ENCODE measurements at places on chromosomes 16 and 17.
A peak's percentile ranks its signal among the peaks of the same experiment; 100 is the strongest.

DNA sequence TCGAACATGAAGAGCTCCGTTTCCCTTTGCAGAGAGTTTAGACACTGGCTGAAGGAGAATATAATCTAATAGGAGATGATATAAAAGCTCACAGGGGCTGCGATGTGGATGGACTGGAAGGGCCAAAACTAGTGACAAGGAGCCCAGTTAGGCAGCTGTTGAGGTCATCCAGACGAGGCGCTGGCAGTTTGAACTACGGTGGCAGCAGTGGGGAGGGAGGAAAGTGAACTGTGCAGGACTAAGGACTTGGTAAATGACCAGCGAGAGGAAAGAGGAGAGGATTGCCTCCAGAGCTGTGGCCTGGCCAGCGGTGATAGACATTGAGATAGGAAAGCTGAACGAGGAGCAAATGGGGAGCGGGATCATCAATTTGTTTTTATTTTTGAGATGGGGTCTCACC lies 14.6 kb upstream of the YWHAE start:
- no peak for DNase-seq

GRCh38 chr16:502179-502943 lies 25.2 kb upstream of the CAPN15 start:
- no peak for DNase-seq

GRCh38 chr16:24163935-24164334 lies 92.2 kb upstream of the CACNG3 start:
- no peak for DNase-seq

DNA sequence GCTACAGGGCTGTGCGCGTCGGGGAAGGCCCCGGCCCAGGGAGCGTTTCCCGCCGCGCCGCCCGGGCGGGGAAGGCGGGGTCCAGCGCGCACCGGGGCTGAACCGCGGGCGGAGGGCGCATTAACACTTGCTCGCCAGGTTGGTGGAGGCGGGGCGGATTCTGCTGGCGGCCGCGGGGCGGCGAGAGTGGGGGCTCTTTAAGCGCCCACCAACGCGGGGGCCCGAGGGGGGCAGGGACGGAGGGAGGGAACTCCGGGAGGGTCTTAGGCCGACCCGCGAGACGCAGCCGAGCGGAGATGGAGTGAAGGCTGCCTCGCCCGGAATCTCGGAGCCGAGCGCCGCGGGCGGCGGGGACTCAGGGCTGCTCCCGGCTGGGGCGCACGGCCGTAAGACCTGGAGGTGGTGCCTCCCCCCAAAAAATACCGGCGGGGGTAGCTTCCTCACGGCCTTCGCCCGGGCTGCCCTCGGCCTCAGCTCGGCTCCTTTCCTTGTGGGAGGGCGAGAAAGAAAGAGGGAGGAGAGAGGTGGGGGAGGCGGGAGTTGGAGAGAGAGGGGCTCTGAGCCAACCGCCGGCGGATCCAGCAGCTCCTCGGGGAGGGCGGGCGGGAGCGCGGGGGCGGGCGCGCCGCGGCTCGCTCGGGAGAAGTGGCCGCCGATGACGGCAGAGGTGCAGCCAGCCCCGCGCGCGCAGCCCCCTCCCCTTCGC lies 415 bp upstream of the FOXF1 start:
- DNase-seq, result no peak

GRCh38 chr16:61829631-61830030 lies 206.6 kb downstream of the CDH8 start:
- no peak for DNase-seq

DNA sequence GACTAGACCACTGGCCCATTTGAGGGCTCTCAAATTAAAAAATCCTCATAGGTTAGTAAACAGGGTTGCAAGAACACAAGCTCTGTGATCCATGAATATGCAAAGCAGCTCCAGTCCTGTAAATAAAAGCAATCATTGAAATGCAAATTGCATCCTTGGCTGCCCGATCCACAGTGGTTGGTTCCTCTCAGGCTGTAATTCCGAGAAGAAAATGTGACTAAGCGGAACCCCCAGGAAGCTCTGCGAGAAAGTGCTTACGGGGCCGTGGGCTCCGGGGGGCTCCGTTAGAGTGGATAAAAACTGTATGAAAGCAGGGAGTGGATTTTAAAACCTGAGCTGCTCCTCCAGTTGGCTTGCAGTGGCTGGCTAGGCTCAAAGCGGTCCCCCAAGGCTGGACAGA lies 2.5 kb downstream of the GPRC5B start:
- no peak for DNase-seq

- peak; percentile 57 for DNase-seq
Measured at GRCh38 chr17:44708401-44709263, at the start of gene DBF4B. DBF4B (plus strand) TSS chr17:44708665; CDS start chr17:44708821, 156 bp downstream.

- DNase-seq, result no peak
Measured at GRCh38 chr16:67397812-67398545, 4.7 kb upstream of the TPPP3 start.

DNA sequence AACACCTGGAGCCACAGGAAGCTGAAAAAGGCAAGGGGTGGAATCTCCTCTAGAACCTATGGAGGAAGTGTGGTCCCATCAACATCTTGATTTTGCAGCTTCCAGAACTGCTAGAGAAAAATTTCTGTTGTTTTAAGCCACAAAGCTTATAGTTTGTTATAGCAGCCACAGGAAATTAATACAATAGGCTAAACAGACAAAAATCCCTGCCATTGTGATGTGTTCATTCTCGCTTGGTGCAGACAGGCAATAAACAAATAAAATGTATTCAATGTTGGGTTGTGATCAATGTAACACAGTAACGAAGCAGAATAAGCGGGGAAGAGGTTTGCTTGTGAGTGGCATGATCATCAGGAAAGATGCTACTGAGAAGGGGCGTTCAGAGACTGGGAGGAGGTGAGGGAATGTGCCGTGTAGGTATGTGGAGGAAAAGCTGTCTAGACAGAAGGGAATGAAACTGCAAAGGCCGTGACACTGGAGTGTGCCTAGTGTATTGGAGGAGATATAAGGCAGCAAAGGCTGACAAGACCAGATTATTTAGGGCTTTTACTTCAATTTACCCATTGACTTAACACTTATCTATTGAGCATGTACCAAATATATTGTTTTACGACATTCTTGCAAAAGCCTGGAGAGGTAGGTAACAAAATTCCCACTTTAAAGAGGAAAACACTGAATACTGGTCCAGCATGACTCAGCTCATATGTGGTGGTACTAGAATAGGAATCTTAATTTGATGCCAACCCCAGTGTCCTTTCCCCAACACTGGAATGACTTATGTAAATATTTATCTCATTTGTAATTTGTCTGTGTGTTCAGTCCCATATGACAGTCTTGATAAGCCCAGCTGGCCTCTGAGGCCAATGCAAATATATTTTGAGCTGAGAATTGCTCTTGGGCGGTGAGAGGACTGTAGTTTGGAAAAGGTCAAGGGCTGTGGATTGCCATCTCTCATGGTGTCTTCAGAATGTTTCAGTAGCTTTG lies 375.9 kb downstream of the CDH13 start:
- DNase-seq, result no peak

DNA sequence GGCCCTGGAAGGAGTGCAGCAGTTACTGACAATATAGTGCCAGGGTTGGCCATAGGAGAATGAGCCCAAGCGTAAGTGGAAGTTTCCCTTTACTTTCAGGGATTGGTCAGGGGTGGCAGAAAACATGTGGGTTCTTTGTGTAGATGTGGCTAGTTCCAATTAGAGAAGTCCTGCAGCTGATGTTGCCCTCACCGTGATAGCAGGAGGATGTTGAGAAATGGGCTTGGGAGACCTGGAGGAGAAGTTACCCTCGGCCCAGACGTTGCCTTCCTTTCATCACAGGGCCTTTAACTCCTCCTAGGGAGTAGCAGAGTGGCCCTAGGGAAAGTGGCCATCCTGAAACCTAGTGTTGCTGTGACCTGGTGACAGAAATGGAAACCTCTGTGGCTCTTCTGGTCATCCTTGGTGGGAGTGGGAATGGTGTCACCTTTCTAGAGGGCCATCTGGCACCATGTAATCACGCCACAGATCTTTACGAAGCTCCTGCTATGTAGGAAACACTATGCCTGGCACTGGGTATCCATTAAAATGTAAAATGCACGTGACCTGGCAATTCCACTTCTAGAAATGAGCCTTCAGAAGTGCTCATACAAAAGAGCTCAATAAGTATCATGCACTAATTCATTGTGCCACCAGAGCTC lies 6.7 kb downstream of the TMEM92 start:
- DNase-seq, result no peak

- DNase-seq, result no peak
Measured at GRCh38 chr17:70144260-70144846, 25.0 kb upstream of the KCNJ2 start.

- DNase-seq, result peak; percentile 51
Measured at GRCh38 chr17:48618256-48618896, 3.3 kb upstream of the HOXB8 start.

- no peak for DNase-seq
Measured at GRCh38 chr17:6173653-6174052, 103.5 kb downstream of the WSCD1 start.

- no peak for DNase-seq
Measured at GRCh38 chr17:69495787-69496186, 81.3 kb downstream of the MAP2K6 start.

GRCh38 chr17:40362696-40363110 lies 1.8 kb downstream of the GJD3 start:
- peak; percentile 46 for DNase-seq

GRCh38 chr16:19781226-19781625 lies 63.2 kb downstream of the IQCK start:
- DNase-seq, result no peak

- DNase-seq, result no peak
Measured at GRCh38 chr17:80957461-80957941, 34.1 kb upstream of the CHMP6 start.

All from stimulated activated CD4-positive, alpha-beta T cell treated with anti-CD3 and anti-CD28 coated beads, TNF-alpha, amount 100 ng/mL, for 1 hour (primary cell).